Activated T-helper 1 cell treated with anti-CD3 and anti-CD28 coated beads, Interleukin-2, amount 50 U/mL, for 16 hours (primary cell): ENCODE measurements at places on chromosomes 6 and 20.
A peak's percentile ranks its signal among the peaks of the same experiment; 100 is the strongest.

DNA sequence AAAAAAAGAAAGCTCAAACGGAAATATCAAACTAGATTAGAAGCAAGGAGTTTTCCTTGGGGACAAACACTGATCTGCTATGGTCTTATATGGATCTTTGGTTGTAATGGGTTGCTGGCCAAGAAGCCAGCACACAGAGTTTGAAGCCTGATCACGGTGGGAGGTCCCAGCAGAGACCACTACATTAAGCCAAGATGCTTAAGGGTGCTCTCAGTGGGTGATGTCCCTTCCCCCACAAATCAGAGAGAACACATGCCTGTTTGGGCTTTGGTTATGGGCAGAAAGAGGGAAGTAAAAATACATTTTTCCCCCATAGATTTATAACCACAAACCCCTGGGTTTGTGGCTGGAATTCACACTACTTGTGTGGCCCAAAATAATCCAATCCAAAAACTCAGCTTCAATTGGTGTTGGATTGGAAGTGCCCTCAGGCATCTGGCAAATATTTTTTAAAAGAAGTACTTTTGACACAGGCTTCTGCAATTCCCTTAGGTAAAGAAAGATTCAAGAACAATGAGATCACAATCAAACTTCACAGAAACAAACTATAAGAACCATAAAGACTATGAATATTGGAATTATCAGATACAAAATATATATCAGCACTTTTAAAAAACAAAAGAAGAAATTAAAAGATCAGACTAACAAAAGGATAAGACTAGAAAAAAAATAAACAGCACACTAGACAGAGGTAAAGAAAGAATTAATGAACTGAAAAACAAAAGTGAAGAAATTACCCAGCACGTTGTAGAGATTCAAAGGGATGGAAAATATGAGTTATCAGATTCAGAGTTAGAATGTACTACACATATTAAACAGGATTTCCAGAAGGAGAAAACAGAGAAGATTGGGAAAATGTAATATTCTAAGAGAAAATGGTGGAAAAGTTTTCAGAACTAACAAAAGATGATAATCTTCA, 44.7 kb downstream of the ESF1 start:
- no peak for DNase-seq

- DNase-seq: peak; percentile 48
Measured at GRCh38 chr6:137823826-137824555, 43.1 kb upstream of the TNFAIP3 start.

DNA sequence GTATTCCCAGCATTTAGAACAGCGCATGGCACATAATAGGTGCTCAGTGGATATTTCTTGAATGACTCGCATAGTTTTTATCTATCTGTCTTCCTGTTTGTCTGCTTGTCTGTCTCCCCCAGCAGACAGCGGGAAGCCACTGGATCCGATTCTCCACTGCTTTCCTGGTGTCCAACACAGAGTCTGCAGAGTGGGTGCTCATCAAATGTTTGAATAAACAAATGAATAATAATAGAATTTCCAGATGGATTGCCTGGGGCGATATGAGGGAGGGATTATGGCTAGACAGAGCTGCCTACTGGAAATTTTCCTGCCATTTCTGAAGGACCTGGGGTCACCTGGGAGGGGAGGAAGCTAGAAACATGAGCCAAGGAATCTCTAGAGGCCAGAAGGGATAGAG, 18.9 kb downstream of the CDH22 start:
- no peak for DNase-seq

DNA sequence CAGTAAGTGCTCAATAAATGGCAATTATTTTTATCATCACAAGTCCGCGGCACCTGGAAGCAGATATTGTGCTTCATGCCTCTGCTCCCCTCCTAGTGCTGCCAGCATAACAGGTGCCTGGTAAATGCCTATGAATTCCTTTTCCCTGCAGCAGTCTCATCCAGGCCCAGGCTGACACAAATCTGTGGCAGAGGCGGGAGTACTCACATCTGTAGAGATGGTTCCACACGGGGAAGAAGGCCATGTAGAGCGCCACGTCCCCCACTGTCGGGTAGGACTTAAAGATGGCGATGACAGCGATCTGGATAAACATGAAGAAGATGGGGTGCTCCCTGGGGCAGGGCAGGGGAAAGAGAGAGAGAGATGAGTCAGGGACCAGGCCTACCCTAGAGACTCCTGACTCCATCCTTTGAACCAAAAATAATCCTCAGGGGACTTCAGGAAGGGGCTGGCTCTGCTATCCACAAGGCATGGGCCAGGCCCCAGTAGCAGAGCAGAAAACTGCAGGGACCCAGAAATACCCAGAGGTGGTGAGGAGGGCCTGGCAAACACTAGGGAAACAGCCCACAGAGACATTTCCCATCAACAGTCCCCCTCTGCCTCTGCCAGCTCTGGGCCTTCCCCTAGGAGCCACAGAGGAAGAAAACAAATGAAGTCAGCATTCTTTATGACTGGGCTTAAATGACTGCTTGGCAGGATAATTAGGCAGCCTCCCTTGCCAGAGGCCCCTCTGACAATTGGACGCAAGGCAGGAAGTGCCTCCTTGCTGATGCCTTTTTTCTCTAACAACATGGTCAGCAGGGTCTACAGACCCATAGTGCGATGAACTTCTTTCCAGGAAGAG, 23.0 kb downstream of the MAP1LC3A start:
- DNase-seq: no peak

DNA sequence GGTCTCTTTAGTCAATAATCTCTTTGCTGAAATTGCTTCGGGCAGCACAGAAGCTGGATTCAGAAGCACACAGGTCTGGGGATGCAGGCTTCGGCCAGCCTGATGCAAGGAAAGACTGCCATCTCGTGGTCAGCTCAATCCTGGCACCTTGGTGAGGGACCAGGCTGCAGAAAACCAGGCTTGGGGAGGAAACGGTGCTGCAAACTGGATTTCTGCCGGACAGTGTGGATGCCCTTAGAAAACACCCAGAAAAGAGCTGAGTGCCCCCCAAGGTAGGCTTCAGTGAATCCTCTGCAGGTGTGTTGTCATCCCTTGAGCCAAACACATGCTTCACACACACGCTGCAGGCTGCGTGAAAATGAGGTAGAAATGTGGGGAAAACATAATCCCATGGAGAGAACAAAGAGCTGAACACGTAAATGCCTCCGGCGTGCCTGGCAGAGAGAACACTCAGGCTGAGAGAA, 89.8 kb upstream of the PAX1 start:
- peak; percentile 10 for DNase-seq

DNA sequence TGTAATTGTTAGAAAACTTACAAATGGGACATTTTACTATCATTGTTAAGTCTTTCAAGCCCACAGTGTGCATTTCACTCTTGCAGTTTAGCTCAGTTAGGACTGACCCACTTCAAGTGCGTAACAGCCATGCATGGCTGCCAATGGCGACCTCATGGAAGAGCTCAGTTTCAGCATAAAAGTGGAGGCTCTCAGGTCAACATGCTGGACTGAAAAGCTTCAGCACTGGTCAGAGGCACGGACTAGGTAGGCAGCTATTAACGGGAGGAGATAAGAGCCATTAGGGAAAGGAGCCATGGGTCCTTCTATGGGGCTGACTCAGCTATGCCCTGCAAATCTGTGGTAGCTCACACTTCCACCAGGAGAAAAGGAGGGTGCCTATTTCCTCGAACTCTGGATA, 101.8 kb downstream of the TTLL2 start:
- no peak for DNase-seq

DNA sequence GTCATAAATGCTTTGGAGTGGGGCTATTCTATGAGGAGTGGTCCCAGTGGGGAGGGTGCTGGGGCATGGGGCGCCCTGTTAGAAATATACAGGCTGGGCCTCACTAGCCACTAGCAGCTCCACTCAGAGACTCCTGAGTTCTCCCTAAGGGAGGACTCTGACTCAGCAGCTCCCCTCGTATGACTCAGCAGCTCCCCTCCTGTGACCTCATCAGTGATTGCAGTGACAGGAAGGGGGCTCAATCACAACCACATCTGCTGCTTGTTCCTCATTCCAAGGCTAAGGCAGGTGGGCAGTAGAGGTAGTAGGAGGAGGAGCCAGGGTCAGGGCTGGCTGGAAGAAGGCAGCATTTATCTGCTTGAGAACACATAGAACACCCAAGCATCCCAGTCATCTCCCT, 73.7 kb downstream of the PRND start:
- DNase-seq: no peak

DNA sequence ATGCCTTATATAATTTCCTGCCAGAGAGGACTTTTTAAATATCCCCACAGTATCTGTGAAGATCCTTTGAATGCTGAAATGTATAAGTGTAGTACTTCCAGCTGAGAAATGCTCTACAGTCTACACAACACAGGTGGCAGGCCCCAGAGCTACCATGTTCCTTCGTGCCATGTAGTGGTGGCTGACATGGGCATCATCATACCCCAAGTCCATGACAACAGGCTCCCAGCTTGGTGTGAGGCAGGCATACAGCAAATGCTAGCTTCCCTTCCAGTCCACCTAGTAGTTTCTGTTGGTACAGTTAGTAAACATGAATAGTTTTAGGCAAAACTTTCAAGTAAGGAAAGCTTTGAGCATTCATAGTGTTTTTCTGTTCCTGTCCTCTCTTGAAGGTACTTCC, 61.2 kb upstream of the EMILIN3 start:
- no peak for DNase-seq

DNA sequence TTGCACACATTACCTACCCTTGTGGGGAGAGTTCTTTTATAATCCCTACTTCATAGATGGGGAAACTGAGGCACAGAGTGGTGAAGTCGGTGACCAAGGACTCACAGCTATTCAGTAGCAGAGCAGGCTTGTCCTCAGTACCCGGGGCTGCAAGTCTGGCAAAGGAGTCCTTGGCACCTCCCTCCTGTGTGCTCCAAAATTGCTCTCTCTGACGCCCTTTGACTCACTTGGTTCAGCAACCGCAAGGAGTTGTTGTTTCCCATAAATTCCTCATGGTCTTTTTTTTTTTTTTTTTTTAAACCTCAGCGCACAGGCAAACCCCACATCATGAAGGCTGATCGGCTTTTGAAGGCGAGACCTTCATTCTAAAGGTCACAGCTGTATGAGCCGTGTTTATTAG, 143.2 kb downstream of the CEBPB start:
- DNase-seq: no peak

DNA sequence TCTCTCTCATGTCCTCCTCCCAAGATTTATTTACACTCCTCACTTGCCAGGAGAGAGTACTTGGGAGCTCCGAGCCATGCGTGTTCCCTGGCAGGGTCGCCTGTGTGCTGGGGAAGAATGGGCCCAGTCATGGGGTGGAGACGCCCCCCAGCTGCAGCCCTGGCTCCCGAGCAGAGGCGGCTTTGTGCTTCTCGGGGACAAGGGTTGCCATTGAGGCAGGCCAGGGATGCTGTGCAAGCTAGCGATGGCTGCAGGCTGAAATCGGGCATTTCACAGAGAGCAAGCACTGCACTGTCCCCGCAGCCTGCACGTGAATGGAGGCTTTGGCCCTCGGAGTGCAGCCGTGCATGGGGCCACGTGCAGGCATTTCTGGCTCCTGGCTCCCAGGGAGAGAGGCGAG, 23.8 kb downstream of the PHACTR3 start:
- DNase-seq: no peak

- DNase-seq: no peak
Measured at GRCh38 chr20:5779071-5779900, 29.1 kb downstream of the SHLD1 start.

DNA sequence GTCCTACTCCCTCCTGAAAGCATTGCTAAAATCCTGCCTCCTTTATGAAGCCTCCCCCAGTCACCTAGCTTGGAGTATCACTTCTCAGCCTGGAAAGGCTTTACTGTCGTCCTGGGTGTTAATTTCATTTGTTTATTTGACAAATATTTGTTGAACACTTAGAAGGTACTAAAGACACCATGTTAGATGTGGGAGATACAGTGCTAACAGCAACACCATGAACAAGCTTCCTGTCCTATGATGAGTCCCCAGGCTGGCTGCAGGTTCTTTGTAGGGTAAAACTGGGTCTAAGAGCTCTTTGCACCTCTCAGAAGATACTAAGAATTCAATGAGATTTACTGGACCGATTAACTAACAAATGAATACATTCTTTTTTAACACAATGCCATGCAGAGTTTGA, 109.2 kb upstream of the TMEM170B start:
- DNase-seq: no peak
